CD4-positive, alpha-beta T cell treated with Interferon alpha-2 for 1 hour (primary cell): ENCODE measurements at places on chromosomes 4 and X.

GRCh38 chr4:3436048-3436797, 5.5 kb upstream of the HGFAC start:
- no peak for DNase-seq

GRCh38 chrX:10197279-10198210, 40.8 kb downstream of the CLCN4 start:
- DNase-seq, result no peak

DNA sequence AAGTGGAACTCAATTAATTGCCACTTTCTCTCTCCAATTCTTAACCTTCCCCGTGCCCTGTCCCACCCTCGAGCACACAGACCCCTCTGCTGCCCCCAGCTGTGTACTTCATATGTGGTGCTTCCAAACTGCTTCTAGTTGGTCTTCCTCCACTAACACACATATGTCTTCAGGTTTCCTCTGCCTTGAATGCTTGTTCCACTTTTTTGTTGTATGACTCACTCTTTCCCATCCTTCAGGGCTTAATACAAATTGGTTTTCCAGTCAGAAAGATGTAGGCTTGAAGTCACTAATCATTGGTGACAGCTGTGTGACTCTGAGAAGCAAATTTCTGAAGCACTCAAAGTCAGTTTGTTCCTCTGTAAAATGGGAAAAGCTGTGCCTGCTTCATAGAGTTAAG, 30.6 kb downstream of the TRIM2 start:
- no peak for DNase-seq

GRCh38 chr4:25320336-25320735, 7.8 kb downstream of the ZCCHC4 start:
- no peak for DNase-seq

GRCh38 chr4:155675709-155676429, 9.2 kb downstream of the GUCY1A1 start:
- DNase-seq, result no peak

DNA sequence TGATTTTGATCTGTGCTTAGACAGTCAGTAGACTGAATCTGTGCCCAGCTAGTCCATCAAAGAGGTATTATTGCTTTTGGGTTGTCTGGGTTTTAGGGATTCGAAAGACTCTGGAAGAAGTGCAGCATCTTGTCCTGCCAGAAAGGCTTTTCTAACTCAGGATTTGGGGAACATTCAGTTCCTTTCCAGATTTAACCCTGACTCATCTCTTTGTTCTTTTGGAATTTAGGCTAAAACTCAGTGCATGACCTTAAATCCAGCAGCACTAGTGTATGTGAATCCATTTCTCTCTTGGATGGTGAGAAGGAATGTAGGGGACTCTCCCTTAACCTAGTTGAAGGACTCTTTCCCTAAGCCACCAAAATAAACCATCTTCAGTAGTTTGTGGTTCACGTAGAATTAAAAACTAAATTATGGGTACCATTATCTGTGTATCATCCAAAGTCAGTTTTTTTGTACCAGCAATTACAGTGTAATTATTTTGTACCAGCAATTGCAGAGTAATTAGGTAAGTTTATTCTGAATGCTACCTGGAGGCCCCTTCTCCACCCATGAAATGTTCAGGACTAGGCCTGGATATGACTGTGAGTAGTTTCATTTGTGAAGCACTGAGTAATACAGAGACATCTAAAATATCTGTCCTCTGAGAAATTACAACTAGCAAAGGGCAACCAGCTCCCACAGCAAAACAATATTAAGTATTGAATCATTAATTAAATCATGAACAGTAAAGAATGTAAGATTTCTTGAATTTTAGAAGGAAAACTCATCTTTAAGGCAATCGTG, 384.0 kb downstream of the TMA16 start:
- no peak for DNase-seq
